ENCODE measurements at places on chromosomes 16 and 17. TPM values are rescaled to one million over a fixed set of nuclear protein-coding genes. Genes with fewer than 3 reads are reported as not detected.
A peak's percentile ranks its signal among the peaks of the same experiment; 100 is the strongest.

DNA sequence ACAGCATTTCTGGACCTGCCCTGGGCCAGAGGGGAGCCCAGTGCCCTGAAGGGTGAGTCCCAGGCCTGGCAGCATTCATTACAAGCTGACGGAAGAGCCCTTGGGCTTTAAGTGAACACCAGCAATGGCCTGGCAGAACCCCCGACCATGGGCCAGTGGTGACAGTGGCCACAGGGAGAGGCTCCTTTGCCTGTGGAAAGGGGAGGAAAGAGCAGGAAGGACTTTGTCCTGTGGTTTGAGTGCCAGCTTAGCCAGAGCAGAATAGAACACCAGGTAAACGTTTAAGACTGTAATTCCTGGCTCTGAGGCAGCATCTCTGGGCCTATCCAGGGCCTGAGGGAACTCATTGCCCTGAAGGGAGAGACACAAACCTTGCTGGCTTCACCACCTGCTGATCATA, 34.3 kb upstream of the ATP2C2 start:
- DNase-seq = no peak
- no peaks in the 10 kb centered on the region for H3K4me1 ChIP-seq
- no peak overlapping the region for H3K4me3 ChIP-seq
- H3K27ac ChIP-seq = no peak overlapping the region
- H3K36me3 ChIP-seq = no peaks in the 10 kb centered on the region

DNA sequence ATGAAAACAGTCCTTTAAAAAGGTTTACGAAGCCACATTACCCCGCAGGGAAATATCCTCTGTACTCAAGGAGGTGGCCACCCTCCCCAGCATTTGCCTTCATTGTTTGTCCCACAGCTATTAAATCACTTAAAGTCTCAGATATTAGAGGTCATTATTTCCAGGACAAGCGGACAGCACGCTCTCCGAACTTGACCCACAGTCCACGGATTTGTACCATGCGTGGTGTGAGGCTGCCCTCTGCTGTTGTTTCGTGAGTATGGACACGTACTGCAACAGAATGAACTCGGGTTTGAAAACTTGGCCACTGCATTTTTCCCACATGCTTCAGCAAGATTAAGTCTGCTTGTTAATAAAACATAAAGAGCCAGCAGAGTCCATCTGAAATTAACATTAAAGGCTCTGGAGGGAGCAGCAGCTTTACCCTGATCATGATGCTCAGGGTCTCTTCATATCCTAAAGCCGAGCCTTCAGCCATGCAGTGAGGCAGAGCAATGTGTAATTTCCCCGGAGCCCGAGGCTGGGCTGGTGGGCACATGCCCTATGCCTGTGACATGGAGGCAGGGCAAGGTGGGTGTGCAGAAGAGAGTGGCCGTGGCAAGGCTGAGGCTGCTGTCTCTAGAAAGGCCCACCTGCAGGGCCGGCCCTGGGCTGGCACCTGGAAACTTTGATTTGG, 19.7 kb downstream of the MEAK7 start:
- DNase-seq = no peak
- H3K27ac ChIP-seq = no peak overlapping the region
- H3K4me3 ChIP-seq = no peak overlapping the region

- H3K27me3 ChIP-seq = no peaks in the 10 kb centered on the region
- H3K27ac ChIP-seq = no peak overlapping the region
- DNase-seq = no peak
- H3K36me3 ChIP-seq = no peaks in the 10 kb centered on the region
- no peaks in the 10 kb centered on the region for H3K4me1 ChIP-seq
- no peak overlapping the region for H3K4me3 ChIP-seq
These were observed 473.2 kb upstream of the SALL1 start for GRCh38 chr16:51624080-51624775.

DNA sequence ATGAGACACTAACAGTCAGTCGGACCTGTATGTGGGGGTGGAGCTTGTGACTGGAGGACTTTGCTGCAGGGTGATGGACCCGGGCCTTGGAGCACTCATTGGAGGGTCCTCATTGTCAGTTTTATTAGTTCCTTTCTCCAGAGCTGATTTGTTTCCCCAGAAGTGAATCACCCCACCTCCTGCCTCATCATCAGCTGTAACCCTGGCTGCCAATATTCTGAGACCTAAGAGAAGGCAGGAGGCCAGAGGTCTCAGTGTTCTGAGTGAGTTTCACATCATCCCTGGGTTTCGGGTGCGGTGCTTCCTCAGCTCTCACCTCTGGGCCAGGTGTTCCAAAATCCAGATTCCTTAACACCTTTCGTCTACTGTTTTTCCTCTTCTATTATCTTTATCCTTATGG, 49.9 kb upstream of the KIFC3 start:
- no peaks in the 10 kb centered on the region for H3K27me3 ChIP-seq
- no peak for DNase-seq
- H3K4me1 ChIP-seq = no peaks in the 10 kb centered on the region
- no peak overlapping the region for H3K4me3 ChIP-seq
- H3K36me3 ChIP-seq = no peaks in the 10 kb centered on the region
- H3K27ac ChIP-seq = no peak overlapping the region

GRCh38 chr17:9908649-9909042, 3.6 kb upstream of the RCVRN start:
- no peak overlapping the region for H3K4me3 ChIP-seq
- H3K4me1 ChIP-seq = no peaks in the 10 kb centered on the region
- no peak overlapping the region for H3K27ac ChIP-seq
- H3K27me3 ChIP-seq = no peaks in the 10 kb centered on the region

- peaks cover 33% of the 10 kb centered on the region for H3K4me1 ChIP-seq
- H3K4me3 ChIP-seq = no peak overlapping the region
- no peak for DNase-seq
- H3K27me3 ChIP-seq = no peaks in the 10 kb centered on the region
- no peak overlapping the region for H3K27ac ChIP-seq
These were observed 6.8 kb upstream of the WBP2 start for GRCh38 chr17:75861927-75862317.

DNA sequence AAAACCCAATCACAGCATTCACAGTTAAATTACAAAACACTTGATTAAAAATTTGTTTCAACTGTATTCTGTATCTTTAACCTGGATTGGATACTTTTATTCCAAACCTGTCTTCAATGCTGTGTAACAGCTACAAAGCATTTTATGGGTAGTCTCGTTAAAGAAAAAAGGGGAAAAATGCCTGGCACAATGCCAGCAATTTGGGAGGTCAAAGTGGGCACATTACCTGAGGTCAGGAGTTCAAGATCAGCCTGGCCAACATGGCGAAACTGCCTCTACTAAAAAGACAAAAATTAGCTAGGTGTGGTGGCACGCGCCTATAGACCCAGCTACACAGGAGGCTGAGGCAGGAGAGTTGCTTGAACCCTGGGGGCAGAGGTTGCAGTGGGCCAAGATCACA, 4.0 kb downstream of the GNA13 start:
- H3K4me1 ChIP-seq = peaks cover 75% of the 10 kb centered on the region
- H3K27ac ChIP-seq = peak overlapping the region; percentile 16
- H3K4me3 ChIP-seq = no peak overlapping the region

- no peaks in the 10 kb centered on the region for H3K27me3 ChIP-seq
- no peaks in the 10 kb centered on the region for H3K4me1 ChIP-seq
- H3K36me3 ChIP-seq = no peaks in the 10 kb centered on the region
- H3K27ac ChIP-seq = no peak overlapping the region
These were observed 17.1 kb downstream of the C16orf82 start for GRCh38 chr16:27083861-27084261.

DNA sequence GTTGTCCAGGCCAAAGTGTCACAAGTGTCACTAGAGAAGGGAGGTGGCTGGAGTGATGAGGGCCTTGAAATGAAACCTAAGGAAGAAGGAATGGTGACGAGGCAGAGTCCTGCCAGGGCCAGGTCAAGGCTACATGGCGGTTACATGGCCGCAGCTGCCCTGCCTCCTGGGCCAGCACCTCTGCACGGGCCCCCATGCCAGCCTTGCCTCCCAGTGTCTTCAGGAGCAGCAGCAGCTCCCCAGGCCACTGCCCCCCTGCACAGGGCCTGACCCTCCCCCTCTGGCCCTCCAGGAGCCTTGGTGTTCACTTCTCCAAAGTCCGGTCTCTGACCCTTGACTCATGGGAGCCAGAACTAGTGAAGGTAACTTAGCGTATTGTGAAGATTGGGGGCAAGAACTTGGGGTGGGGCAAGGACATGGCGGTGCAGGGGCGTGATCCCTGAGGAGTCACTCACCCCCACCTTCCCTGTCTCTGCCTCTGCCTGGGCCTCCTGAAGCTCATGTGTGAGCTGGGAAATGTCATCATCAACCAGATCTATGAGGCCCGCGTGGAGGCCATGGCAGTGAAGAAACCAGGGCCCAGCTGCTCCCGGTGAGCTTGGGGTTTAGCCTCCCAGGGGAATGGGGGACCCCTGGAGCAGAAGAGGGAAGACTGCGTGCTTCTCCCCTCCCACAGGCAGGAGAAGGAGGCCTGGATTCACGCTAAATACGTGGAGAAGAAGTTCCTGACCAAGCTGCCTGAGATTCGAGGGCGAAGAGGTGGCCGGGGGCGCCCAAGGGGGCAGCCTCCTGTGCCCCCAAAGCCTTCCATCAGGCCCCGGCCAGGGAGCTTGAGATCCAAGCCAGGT, 4.1 kb upstream of the KCTD11 start:
- no peaks in the 10 kb centered on the region for H3K27me3 ChIP-seq
- H3K36me3 ChIP-seq = peaks cover 64% of the 10 kb centered on the region
- peaks cover 30% of the 10 kb centered on the region for H3K4me1 ChIP-seq
- DNase-seq = no peak

DNA sequence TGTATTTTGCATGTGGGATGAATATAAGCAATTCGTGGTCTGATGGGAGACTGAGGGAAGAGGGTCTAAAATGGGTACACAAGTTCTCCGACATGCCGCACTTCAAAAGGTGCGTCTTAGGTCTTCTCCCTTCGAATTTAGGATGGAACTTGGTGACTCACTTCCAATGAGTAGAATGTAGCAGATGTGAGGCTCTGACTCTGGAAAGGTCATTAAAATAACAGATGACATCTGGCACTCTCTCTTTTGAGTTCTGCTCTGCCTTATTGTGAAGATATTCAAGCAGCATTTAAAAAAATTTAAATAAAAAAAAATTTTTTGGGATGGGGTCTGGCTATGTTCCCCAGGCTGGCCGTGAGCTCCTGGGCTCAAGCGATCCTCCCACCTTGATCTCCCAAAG, 92.7 kb downstream of the TMEM100 start:
- H3K36me3 ChIP-seq = no peaks in the 10 kb centered on the region
- no peak overlapping the region for H3K27ac ChIP-seq
- no peak for DNase-seq
- peaks cover under 1% of the 10 kb centered on the region for H3K4me1 ChIP-seq

- H3K27ac ChIP-seq = no peak overlapping the region
- H3K4me3 ChIP-seq = no peak overlapping the region
- no peaks in the 10 kb centered on the region for H3K27me3 ChIP-seq
- H3K4me1 ChIP-seq = peaks cover 28% of the 10 kb centered on the region
- H3K36me3 ChIP-seq = no peaks in the 10 kb centered on the region
These were observed 2.6 kb downstream of the SNX29 start for GRCh38 chr16:11979013-11979672.

DNA sequence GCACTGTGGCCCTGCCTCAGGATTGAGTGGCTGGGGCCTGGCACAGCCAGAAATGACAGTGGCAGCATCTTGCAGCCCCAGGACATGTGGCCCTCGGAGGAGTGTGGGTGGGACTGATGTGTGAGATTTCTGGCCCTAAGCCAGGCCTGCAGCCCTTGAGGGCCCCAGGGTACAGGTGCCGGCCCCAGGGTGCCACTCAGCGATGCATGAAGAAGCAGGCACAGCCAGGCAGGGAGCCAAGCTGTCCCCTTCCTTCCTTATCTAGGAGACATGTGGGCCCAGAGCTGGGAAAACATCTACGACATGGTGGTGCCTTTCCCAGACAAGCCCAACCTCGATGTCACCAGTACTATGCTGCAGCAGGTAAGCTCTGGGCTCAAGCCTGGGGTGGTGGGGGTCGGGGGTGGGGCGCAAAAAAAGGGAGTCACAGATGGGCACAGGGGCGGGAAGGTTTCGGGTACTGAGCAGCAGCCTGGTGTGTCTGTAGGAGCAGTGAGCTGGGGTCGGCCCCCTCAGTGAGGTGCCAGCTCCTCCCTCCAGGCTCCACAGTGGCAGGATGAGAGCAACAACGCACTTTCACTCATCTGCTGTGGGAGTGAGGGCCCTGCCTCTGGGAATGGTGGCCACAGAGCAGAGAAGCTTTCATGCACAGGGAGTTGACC, 4.1 kb downstream of the ACE start:
- no peak overlapping the region for H3K4me3 ChIP-seq
- H3K4me1 ChIP-seq = peaks cover 20% of the 10 kb centered on the region
- peaks cover 8% of the 10 kb centered on the region for H3K27me3 ChIP-seq
- no peak for DNase-seq
- no peaks in the 10 kb centered on the region for H3K36me3 ChIP-seq

Gene CDRT15
- polyA plus RNA-seq = not detected

Gene ARL5C
- not detected for polyA plus RNA-seq

Gene TMEM92
- polyA plus RNA-seq = not detected

Gene NME2
- polyA plus RNA-seq = 331 TPM

Gene SLC6A2
- not detected for polyA plus RNA-seq

Gene GGA2
- 49.2 TPM for polyA plus RNA-seq
